WERI-Rb-1 (cell line): ENCODE measurements at places on chromosomes 5 and 9.
A peak's percentile ranks its signal among the peaks of the same experiment; 100 is the strongest.

GRCh38 chr5:33276628-33276950 is 164.2 kb upstream of the TARS1 start:
- DNase-seq, result no peak

DNA sequence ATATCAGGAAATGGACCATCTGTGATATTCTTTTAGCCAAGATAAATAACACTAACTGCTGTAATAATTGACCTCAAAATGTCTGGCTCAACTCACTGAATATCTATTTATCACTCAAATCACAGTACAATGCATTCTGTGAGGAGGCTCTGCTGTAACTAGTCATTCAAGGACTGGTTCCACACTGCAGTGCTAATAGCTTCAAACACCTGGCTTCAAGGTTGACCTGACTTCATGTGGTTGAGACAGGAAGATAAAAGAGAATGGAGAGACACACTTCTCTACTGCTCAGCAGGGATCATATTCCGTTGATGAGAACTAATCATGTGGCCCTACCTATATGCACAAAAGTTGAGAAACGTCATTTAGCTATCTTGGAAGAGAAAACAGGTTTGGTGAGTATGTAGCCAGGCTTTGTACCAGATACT is 3.4 kb upstream of the RHOBTB3 start:
- no peak for DNase-seq

- DNase-seq, result no peak
Observed at GRCh38 chr9:105978336-105978735, 284.0 kb downstream of the TMEM38B start.

- DNase-seq, result no peak
Observed at GRCh38 chr9:13151489-13151888, 128.0 kb downstream of the MPDZ start.

GRCh38 chr9:34546834-34547827 is 24.3 kb upstream of the ENHO start:
- DNase-seq, result peak; percentile 86

DNA sequence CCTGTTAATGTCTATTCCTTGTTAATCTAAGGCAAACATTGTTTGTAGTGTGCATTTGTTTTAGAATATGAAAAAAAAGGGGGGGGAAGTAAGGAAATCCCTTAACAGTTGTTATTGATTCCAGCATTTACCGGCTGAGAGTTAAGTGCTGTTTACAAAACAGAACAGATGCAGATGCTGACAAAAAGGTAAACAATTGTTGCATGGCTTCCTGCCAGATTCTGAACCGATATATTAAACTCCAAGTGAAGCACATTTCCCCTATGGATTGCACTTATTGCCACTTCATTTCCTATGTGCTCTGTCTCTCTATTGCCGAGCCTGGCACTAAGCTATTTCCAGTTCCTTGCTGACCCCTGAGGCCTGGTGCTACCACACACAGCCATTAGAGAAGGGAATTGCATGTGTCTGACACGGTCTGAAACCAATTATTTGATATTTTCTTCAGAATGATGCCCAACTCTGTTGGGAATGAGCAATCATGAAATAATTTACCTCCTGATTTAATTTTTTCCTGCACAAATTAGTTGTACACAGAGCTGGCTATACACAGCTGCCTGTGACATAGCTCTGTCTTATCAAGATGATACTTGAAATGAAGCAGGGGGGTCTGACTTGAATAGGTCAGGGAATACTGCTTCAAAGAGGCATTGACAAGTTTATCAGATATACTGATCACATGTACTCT is 109.8 kb downstream of the KIAA0825 start:
- DNase-seq, result no peak

- peak; percentile 21 for DNase-seq
Observed at GRCh38 chr9:5263351-5264218, 32.4 kb downstream of the INSL4 start.

DNA sequence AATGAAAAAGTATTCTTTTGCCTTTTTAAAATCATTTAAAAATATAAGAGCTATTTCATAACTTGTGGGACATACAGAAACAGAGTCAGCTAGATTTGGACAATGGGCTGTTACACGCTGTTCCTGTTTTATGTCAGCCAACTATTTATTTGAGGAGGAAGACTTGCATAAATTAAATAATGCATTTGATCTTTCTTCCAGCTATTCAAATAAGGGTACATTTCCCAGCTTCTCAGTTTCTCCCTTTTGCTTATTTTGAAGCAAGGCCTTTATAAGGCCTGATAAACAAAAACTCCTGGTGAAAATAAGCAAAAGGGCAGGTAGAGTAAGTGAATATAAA is 6.5 kb downstream of the STOM start:
- DNase-seq, result no peak

- no peak for DNase-seq
Observed at GRCh38 chr5:78467752-78468357, 107.4 kb downstream of the SCAMP1 start.

DNA sequence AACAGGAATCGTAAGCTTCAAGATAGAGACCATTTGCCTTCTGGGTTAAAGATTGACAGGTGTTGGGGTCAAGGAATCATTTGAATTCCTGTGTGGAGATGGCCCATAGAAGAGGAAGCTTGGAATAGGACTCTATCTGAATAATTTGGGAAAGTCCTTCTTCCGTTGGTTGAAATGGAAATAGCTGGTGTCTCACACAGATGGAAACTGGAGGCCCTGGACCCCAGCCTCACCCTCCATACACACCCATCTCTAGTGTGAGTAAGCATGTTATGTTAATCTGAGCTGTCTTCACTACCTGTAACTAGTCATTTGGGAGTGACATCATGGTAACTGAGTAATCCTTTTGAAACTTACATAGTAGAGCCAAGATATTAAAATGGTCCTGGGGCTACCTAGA is 184.4 kb downstream of the CD180 start:
- no peak for DNase-seq

- no peak for DNase-seq
Observed at GRCh38 chr9:121637713-121638220, 13.7 kb upstream of the DAB2IP start.

DNA sequence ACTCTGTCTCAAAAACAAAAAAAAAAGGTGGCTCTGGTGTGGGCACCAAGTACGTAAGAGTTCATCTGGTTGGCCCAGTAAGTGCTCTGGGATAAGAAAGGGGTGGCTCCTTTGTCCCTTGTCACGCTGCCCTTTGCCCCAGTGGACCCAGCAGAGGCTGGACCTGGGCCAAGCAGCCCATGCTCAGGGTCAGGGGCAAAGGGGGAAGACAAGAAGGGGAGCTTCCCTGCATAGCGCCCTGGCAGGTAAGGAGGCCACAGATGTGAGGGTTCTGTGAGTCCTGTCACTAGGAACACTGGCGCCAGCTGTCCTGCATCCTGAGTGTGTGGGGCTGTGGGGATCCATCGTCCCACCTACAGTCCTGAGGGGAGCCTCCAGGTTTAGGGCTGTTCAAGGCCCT is 65.3 kb downstream of the GADD45G start:
- no peak for DNase-seq

DNA sequence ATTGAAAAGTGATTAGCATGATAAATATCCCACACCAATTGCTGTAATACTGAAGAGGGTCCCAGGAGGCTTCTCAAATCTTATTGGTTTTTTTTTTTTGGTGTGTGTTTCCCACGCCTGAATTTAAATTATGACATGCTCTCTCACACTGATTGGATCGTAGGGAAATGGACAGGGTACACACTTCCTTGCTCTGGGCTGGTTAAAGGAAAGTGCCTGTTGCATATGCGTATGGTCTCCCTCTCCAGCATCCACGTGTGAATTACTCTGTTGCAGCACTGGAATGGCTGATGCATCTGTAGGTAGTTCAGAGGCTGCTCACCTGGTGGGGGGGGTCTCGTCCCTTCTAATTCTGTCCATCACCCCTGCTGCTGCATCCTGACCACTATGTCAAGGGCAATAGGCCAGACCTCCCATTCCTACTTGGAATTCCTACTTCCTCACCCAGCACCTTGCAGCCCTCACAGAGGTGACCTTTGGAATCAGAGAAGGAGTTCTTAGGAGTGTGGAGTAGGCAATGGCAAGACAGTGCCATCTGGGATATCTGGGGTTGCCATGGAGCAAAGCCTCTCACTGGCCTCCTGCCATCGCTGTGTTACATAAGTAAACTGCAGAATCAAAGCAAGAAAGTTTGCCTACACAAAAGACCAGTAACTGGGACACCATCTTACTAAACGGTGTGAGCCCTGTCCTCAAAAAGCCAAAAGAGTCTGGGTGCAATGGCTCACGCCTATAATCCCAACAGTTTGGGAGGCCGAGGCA is 71.4 kb upstream of the FBXW11 start:
- no peak for DNase-seq

GRCh38 chr9:135714242-135715055 is 12.5 kb downstream of the KCNT1 start:
- peak; percentile 40 for DNase-seq

GRCh38 chr5:118854819-118855218 is 133.5 kb downstream of the DTWD2 start:
- no peak for DNase-seq

DNA sequence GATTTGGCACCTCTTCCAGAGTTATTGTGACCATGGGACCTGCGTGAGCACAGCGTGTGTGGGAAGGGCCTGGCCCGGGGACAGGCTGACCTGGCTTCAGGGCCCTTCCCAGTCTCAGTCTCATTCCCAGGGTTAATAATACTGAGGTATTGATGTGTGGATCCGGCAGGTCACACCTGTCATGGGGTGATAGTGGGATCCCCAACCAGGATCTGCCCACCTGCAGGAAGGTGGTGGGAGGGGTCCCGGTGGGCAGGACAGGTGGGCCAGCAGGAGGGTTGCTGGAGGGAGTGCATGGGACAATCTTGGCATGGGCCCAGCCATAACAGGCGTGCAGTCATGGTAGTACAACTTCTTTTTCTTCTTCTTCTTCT is 55.4 kb downstream of the COL15A1 start:
- DNase-seq, result no peak

DNA sequence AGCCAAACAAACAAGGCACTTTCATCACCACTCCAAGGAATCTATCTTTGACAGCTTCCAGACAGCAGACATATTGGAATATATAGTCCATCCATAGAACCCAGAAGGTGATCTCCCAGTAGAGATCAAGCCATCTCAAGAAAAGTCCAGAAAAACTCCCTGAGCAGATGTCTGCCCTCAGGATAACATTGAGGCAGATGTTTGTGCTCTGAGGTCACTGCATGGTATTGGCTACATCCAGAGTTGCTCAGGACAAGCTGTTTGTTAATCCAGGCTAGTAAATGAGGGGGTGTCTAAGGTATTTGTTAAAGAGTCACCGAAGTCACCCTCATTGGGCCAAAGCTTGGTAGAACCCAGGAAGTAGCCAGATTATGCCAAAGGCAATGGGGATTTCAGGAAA is 556.3 kb upstream of the KLF4 start:
- no peak for DNase-seq

GRCh38 chr9:34517185-34517584 is 5.6 kb downstream of the ENHO start:
- DNase-seq, result no peak

- DNase-seq, result no peak
Observed at GRCh38 chr9:73093016-73093739, 58.5 kb upstream of the ANXA1 start.

DNA sequence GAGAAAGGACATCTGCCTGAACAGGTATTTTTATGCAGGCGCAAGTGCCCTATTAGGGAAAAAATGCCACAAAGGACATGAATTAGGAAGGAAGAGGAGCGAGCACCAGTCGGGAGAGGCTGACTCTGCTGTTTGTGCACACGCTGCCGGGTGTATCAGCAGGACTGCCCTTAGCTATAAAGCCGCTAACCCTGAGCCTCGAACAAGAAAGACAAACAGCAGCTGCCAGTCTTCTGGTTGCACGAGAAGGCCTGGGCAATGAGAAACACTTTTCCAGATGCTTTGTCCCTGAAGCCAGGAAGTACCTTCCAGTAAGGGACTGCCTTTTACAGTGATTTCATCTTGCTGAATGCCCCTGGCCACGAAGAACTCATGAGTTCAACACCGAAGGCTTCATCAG is 12.6 kb downstream of the QSOX2 start:
- peak; percentile 56 for DNase-seq

GRCh38 chr5:144028636-144029035 is 141.8 kb downstream of the YIPF5 start:
- DNase-seq, result no peak

GRCh38 chr5:35212122-35212982 is 17.9 kb downstream of the PRLR start:
- no peak for DNase-seq

DNA sequence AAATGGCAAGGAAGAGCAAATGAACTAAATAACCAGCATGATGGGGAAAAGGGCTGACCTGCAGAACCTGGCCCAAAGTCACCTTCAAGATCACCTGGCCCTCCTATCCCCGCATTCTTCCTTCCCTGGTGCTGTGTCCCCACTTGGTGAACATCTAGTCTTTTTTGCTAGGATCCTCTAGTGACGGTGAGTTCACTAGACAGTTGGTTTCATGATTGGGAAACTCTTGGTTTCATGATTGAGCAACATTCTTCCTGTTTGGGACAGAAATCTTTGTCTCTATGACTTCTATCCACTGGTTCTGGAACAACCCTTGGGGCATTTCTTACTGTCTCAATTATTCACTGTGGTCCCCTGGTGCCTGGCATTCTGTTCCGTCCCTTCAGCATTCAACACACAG is 50.2 kb upstream of the DAB2IP start:
- no peak for DNase-seq

DNA sequence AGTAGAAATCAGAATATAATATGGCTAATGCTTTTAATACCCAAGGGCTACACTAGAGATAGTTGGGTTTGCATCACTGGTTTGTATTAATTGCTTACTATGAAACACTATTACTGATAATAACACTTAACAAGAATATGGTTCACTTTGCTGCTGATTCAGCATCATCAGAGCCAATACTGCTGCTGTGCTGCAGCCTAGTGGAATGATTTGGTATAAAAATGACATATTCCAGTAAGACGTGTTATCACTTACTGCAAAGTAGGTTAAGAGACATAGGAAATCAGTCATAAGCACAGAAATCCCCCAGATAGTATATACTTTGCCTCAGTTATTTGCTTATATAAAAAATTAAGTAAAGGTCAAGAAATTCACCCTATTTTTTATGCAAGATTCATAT is 2.8 kb downstream of the CDH10 start:
- DNase-seq, result peak; percentile 45
